Foreskin keratinocyte (primary cell): ENCODE measurements at places on chromosomes 11 and 22. TPM values are rescaled to one million over a fixed set of nuclear protein-coding genes. Genes with fewer than 3 reads are reported as not detected.
A peak's percentile ranks its signal among the peaks of the same experiment; 100 is the strongest.

B3GAT1 gene
- 0.03 and 0.09 TPM in 2 replicates for polyA plus RNA-seq

OR4D5 gene
- polyA plus RNA-seq, result not detected in 2 replicates

BRMS1 gene
- 110 and 119 TPM in 2 replicates for polyA plus RNA-seq

FAM180B gene
- not detected in 2 replicates for polyA plus RNA-seq

ZBTB16 gene
- not detected in 2 replicates for polyA plus RNA-seq

ZNF143 gene
- polyA plus RNA-seq, result 10.8 and 11.4 TPM in 2 replicates

TYMP gene
- 50.0 and 66.5 TPM in 2 replicates for polyA plus RNA-seq

XKR3 gene
- polyA plus RNA-seq, result not detected in 2 replicates

MADD gene
- polyA plus RNA-seq, result 7.7 and 8.0 TPM in 2 replicates

DNA sequence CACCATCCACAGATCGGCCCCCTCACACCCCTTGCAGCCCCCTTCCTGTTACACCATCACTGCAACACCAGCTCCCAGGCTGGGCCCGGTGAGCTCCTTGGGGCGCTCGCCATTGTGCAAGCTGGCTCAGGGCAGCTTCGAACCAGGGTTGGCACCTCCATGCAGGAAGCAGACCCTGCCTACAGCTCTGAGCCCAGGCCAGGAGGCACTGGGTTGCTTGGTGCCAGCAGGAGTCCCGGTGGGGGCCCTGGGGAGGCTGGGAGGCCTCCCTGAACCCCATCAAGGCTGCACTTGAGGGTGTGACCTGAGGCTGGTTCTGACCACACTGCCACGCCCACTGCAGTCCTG lies 417.1 kb downstream of the CTTN start:
- no peak for DNase-seq

DNA sequence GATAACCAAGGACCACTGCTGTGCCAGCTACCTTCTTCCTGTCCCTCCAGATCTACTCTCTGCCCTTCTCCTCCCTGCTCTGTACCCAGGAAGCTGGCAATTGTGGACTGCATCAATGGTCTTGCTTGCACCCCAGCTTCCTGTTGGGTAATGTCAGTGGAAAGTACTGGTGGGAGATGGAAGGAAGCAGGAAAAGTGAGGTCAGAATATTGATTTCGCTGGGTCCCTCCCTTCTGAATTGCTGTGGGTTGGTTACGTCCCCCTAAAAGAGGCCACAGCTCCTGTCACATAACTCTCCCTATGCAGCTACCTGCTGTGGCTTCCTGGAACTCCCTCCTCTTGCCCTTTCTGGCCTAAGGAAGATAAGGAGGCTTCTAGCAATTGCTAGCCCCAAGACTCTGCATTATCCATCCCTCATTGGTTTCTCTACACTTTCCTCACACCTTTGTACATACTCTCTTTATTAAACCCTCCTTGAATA lies 81.2 kb downstream of the RASSF10 start:
- DNase-seq, result no peak

GRCh38 chr11:1650034-1650917 lies 20.7 kb downstream of the KRTAP5-5 start:
- DNase-seq, result peak; percentile 34

GRCh38 chr11:83574519-83574918 lies 288.4 kb upstream of the CCDC90B start:
- DNase-seq, result peak; percentile 68

DNA sequence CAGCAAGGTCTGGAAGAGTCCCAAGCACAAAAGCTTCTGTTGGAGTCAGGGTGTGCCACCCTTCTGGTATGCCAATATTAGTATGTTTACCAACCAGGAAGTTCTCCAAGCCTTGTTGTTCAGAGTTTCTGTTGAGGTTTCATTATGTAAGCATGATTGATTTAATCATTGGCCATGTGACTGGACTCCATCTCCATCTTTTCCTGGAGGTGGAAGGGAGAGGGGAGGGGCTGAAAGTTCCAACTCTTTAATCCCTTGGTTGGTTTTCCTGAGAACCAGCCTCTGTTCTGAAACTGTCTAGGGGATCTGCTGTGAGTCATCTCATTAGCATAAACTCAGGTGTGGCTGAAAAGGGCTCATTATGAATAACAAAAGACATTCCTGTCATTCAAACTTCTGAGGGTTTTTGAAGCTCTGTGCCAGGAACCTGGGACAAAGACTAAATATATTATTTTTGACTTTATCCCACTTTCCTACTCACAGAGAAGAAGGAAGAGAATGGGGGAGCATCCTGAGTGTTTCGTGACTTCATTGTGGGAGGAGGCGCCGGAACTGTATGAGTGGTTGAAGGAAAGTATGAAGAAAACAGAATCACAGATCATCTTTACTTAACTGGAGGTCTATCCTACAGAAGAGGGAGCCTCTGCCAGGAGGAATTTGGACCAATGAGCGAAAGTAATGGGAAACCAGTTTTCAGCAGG lies 138.2 kb downstream of the NECTIN1 start:
- DNase-seq, result peak; percentile 93

GRCh38 chr22:38141217-38141973 lies 30.9 kb upstream of the BAIAP2L2 start:
- no peak for DNase-seq

GRCh38 chr11:4134806-4135205 lies 40.2 kb downstream of the RRM1 start:
- DNase-seq, result no peak

DNA sequence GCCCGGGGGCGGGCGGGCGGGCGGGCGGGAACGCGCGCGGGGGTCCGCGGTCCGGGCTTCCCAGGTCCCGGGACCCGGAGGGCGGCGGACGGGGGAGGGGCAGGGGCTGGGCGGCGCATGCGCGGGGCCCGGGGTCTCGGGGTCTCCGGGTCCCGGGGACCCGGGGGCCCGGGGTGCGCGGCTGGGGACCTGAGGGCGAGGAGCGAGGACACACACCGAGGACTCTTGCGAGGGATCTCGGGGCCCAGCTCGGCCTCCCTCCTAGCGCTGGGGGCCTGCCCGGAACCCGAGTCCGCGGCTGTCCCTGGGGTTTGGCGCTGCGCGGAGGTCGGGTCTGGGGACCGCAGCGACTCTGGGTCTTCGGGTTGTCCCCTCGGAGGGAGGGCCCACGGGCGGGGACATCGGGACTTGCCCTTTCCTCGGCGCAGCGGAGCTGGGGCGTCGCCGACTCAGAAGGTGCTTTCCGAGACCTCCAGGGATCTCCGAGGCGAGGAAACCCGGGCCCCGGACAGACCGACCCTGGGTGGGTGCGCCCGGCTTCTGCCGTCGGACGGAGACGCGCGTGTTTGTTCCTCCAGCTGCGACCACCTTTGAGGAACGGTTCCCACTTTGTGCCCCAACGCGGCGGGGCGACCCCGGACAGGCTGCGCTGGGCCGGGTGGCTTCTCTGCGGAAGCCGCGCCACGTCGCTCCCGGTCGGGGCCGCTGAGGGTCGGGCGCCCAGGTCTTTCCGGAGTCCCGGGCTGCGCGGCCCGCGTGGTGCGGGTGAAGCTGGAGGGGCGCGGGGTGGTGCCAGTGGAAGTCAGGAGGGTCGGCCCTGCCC lies 540 bp downstream of the PPARA start:
- peak; percentile 34 for DNase-seq

DNA sequence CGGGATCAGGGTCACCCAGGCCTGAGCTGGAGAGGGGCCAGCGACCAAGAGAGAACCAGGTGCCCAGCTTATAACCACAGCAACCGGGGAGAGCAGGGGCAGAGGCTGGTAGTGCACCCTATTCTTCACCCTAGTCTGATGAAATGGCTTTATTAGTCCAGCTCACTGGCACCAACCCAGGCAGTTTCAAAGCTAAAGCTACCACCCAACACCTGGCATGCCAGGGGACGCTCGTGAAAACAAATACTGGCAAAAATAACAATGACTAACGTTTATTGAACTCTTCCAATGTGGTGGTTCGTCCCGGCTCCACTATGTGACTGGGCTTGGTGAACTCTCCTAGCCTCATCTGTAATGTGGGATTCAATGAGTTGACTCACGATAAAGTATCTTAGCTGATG lies 30.6 kb downstream of the SCGB1A1 start:
- peak; percentile 4 for DNase-seq

DNA sequence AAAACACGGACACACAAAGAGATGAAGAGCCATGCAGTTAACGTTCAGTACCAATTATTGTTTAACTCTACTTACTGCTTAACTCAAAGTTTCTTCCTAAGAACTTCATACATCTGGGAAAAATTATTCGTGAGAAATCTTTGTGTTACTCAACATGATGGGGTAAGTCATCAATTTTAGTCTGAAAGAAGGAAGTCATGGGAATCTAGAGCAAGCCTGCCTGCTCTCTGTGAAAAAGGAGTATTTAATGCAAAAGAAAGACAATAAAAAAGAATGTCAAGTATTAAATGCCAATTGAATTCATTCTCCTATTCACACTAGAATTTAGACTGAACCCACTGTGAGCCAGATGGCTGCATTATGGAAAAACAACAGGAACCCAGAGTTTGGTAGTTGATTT lies 16.0 kb downstream of the TMEM123 start:
- DNase-seq, result no peak

GRCh38 chr11:69894181-69894611 lies 75.0 kb upstream of the FGF3 start:
- no peak for DNase-seq

DNA sequence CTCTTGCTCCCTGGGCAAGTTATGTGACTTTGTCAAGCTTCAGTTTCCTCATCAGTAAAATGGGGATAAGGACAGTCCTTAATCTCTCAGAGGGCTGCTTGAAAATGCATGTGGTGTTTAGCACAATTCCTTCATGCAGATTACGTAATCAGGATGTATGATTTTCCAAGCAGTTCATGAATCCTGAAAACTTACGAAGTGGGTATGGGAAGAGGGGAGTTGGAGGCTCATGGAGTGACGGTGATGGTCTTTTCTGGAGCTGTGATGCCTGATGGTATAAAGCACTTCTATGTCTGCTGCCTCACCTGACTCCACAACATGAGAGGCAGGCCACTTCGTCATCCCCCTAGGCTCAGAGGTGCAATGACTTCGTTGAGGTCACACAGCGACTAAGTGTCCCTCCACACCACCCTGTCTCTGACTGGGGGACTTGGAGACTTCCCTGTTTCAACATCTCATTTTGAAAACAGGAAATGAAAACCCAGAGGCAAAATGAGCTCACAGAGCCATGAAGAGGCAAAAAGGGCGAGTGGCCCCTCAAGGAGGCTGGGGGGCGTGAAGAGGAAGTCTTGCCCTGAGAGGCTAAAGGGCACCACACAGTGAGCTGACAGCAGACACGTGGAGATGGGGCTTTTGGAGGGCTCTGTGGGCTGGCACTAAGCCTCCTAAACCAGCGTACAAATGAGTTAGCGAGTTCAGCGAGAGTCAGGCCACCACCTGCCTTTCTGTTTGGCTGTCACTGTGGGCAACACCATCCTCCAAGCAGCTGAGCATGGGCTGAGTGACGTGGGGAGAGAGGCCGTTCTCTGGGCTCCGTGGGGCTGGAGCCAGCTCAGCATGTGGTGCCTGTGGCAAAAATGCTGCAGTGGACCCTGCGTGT lies 10.1 kb downstream of the MCM5 start:
- DNase-seq, result no peak

DNA sequence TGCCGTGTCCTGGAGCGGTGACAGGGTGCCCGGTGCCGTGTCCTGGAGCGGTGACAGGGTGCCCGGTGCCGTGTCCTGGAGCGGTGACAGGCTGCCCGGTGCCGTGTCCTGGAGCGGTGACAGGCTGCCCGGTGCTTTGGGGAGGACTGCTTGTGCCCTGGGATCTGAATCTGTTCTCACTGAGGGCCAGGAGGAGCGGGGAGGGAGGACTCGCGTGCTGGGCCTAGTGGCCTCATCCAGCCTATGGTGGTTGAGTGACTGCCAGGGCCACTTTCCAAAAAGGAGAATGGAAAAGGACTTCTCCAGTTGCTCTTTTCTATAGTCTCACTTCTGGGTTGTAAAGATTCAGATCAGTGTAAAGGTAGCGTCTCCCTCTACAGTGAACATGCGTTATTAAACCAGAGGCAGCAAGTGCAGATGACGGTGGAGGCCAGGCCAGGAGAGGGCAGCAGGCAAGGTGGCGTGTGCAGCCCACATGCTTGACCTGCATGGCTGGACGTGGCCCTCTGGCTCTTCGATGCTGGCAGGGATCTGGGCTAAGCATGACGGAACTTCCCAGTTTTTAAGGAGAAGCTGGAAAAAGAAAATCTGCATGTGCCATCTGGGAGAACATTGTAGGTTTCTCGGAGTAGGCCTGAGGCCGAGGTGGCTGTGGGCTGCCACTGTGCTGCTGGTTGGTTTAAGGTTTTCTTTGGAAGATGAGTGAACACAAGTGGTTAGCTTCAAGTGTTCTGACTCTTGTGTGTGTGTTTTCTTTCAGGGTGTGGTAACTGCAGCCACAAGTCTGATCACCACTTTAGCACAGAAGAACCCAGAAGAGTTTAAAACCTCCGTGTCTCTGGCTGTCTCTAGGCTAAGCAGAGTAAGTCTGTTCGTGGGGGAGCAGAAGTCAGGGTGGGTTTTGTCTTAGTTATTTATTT lies 55.0 kb downstream of the AP2A2 start:
- no peak for DNase-seq

- DNase-seq, result no peak
Measured at GRCh38 chr11:35932121-35932520, 11.7 kb upstream of the LDLRAD3 start.

DNA sequence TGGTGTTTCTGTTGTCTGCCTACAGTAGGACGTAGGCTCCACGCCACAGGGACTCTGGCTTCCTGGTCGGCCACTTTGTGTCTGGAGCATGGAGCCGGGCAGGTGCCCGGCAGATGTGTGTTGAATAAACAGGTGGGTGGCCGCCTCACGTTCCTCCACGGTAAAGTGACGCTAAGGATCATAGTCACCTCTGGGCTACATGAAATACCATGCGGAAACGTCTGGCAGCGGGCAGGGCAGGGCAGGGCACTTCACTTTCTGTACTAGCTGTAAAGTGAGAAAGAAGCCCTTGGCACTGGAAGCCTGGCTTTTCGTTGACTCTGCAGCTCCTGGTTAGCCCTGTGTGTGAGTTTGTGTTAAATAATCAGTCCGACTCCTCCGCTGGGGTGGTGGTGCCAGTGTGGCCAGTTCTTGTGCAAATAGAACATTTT lies 52.4 kb downstream of the MCM5 start:
- DNase-seq, result no peak

- no peak for DNase-seq
Measured at GRCh38 chr11:30342736-30343166, 19.8 kb downstream of the ARL14EP start.

- no peak for DNase-seq
Measured at GRCh38 chr22:30185129-30185528, 61.4 kb downstream of the LIF start.

DNA sequence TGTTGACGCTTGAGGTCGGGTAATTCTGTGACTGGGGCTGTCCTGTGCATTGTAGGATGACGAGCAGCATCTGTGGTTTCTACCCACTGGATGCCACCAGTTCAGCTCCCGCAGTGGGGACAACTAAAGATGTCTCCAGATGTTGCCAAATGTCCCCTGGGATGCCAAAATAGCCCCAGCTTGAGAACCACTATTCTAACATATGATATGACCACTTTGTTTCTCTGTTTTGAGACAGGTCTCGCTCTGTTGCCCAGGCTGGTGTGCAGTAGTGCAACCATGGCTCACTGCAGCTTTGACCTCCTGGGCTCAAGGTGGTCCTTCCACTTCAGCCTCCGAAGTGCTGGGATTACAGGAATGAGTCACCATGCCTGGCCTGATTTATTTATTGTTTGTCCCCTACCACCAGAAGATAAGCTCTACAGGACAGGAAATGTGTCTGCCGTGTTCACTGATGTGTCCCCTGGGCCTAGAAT lies 4.4 kb upstream of the MEN1 start:
- DNase-seq, result no peak
